Stimulated activated CD8-positive, alpha-beta memory T cell treated with anti-CD3 and anti-CD28 coated beads, Interleukin-7, amount 100 ng/mL, for 1 hour (primary cell): ENCODE measurements at places on chromosomes 6 and 20.
A peak's percentile ranks its signal among the peaks of the same experiment; 100 is the strongest.

- no peak for DNase-seq
Observed at GRCh38 chr6:38432479-38432878, 207.2 kb downstream of the BTBD9 start.

DNA sequence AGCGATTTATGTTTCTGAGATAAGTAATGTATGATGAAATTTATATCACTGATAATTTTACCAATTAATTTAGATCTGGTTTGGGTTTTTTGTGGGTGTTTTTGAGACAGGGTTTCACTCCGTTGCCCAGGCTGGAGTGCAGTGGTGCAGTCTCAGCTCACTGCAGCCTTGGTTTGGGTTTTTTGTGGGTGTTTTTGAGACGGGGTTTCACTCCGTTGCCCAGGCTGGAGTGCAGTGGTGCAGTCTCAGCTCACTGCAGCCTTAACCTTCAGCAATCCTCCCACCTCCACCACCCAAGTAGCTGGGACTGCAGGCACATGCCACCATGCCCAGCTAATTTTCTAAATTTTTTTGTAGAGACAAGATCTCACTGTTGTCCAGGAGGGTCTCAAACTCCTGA lies 13.0 kb downstream of the MRS2 start:
- DNase-seq, result no peak

GRCh38 chr6:31609519-31610406 lies 5.3 kb upstream of the AIF1 start:
- DNase-seq, result no peak

GRCh38 chr20:59299945-59300332 lies 472 bp upstream of the EDN3 start:
- no peak for DNase-seq

DNA sequence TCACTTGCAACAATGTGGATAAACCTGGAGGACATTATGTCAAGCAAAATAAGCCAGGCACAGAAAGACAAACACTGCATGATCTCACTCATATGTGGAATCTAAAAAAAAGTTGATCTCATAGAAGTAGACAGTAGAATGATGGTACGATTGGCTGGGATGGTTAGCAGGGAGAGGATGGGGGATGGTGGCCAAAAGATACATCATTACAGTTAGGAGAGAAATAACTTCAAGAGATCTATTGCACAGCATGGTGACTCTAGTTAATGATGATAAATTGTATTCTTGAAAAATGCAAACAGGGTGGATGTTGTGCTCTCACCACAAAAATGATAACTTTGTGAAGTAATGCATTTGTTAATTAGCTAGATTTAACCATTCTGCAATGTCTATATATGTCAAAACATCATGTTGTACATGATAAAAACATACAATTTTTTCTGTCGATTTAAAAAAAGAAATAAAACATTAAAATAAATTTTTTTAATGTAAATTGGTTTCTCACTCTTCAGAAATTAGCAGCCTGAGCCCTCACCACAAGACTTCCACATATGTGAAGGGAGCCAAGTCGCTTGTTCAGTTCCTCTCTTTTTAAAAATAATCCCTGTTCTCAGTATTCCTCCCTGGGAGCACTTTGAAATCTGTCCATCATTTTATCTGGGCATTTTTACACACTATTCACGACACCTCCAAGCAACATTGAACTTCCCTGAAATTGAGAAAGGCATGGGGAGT lies 34.2 kb downstream of the PTPRT start:
- no peak for DNase-seq

DNA sequence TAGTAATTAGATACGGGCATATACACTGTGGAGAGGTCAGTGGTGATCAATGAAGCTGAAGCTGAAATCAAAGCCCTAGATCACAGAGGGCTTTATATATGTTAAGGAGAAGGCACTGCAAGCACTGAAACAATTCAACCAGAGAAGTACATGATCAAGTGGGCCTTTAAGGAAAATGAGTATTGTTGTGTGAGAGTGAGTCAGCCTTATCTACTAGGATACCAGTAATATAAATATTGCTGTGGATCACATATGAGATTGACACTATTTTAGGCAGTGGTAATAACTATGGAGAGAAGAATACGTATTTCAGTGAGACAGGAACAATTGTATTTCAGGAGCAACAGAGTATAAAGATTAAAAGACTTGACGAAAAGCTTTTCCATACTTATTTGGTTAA lies 1172.2 kb upstream of the GJE1 start:
- no peak for DNase-seq

DNA sequence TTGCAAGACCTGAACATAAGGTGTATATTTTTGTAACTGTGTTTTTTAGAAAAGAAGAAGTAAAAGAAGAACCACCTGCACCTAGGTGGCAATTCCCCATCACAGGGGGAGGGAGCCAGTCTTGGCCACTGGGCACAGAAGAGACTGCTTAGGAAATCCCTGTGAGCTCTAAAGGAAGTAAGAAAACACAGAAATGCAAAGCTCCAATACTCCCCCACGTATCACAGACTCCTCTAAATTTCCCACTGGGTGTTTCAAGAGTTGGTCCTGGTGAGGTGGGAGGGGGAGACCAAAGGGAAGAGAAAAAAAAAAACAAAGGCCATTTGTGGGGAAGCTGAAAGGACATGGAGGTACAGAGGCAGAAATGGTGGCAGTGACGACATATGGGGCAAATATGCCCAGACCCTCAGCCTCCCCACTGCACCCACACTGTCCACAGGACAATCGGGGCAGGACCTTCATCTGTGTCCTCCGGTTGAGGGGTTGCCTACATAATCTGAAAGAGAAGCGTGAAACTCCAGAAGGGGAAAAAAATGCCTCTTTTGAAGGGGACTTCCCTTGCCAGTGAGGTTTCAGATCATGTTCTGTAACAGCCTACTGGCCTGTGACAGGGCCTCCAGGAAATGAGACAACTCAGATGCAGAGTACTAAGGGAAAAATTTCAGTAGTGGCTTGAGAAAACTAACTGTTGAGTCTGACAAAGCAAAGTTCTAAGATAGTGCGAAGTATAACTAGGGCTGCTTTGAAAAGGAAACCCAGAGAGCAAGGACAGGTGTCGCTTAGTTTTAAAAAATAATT lies 226.2 kb upstream of the MARCKS start:
- DNase-seq, result no peak

DNA sequence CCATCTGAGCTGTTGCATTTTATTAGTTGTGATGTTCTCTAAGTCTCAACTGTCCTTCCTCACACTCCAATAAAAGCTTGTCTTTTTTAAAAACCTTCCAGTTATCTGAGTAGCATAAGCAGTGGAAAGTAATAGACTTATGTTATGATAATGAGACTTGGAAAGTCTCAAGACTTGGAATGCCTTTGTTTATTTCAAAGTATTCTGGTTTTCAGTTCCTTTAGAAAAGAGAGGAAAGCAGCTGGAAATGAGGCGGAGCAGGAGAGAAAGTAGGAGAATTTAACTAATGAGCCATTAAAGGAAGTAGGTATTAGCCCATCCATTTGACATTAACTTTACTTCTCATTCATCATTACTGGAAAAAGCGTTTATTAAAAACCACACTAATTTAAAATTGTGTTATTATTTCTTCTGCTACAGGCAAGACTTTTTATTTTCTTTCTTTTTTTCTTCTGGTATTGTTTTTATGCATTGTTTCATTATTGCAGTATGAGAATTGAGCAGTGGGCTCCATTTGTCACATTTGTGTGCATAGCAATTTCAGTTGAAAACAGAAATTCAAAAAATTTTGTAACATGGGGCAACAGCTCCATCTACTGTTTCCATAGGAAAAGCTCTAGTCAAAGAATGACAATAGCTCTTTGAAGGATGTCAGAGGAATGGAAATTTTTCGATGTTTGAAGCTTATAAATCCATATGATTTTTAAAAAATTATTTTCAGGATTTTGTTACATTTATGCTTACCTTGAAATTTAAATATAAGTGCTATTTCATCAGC lies 194.8 kb downstream of the COL9A1 start:
- no peak for DNase-seq

DNA sequence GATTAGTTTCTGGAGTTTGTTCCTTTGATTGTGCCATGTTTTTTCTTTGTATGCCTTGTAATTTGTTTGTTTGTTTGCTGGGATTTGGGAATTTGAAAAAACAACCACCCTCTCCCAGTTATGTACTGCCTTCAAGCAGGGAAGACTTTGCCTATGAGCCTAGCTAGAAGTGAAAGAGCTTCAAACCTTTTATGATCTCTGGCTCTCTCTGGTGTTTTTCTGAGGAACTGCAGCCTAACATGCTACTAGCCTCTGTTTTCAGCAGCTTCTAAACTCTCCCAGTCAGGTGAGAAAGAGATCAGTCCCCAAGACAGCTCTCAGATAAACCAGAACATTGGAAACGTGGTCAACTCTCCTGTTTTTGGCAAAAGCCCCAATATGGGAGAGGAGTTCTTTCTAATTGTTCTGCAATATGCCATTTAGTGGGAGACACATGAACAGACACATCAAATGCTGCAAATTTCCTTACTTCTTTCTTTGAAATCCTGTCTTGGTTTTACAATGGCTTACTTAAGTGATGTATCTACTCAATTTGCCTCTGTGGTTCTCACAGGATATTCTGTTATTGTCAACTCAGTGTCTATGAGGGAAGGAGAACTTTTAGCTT lies 58.9 kb upstream of the SERINC1 start:
- peak; percentile 11 for DNase-seq

GRCh38 chr6:56091159-56091869 lies 156.1 kb downstream of the COL21A1 start:
- DNase-seq, result no peak

- no peak for DNase-seq
Observed at GRCh38 chr6:139296927-139297326, 5.1 kb upstream of the TXLNB start.

DNA sequence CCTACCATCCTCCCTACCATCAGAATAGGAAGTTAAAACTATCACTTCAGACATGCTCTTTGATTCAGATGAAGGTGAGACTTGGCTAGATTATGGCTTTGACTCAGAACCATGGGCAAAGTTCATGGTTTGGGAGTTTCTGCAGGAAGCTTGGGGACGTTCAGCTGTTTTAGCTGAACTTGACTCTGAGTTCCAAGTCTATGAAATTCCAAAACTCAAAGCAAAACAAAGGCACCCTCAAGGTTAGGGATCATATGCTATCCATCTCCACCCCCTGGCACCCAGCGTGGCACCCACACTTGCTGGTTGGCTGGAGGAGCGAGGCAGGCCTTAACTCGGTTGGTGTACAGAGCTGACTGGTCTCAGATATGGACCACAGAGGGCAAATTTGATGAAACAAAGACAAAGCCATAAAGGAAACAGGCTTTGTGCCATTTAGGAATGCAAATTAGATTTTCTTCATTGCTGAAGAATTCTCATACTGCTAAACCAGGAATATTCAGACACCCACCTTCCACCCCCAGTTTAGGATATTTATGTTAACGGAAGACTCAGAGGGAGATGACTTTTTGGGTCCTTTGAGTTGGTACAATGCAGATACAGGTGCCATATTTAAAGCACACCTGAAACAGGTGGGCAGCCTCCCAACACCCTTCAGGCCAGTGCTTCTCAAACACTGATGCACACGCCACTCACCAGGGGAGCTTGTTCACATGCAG lies 88.4 kb upstream of the SLC22A16 start:
- DNase-seq, result no peak

- no peak for DNase-seq
Observed at GRCh38 chr6:87736809-87737540, 34.9 kb upstream of the AKIRIN2 start.

DNA sequence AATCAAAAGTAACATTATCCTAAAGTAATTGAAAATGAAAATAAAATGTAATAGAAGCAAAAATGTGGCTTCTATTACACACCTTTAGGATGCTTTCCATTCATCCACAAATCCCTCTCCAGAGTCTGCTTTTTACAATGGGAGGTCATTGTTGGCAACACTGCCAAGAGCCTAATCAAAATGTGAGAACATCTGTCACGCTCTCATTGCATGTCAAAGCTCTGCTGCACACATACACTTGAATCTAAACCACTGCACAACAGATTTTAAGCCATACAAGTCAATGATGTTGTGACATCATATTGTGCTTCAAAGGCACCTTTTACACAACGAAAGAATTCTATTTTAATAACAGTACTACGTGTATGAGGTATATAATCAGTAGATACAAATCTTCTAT lies 82.1 kb downstream of the PREP start:
- DNase-seq, result no peak

DNA sequence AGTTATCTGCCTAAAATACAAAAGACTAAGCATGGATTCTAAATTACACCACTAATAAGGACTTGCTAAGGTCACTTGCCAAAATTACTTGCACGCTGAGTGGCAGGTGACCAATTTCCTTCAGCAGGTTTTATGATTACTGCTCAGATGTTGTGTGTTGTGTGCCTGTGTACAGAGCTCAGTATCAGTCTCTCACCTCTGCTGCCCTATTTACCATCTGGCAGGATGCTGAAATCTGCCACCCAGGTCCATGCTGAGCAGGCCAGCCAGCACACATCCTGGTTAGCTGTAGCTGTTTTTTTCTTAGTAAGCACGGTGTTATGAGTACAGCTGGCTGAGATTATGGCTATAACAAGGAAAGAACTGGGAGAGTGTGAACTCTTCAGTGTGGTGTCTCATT lies 34.0 kb downstream of the ELOVL4 start:
- DNase-seq, result no peak
